Kasumi-1 (cell line): ENCODE measurements at places on chromosomes 5 and 9.
A peak's percentile ranks its signal among the peaks of the same experiment; 100 is the strongest.

- DNase-seq: peak; percentile 39
Measured at GRCh38 chr9:131799177-131799823, 59.4 kb upstream of the RAPGEF1 start.

GRCh38 chr5:136198453-136198852, 5.5 kb upstream of the SMIM32 start:
- no peak for DNase-seq

- DNase-seq: no peak
Measured at GRCh38 chr5:159403906-159404681, 73.8 kb upstream of the IL12B start.

- DNase-seq: no peak
Measured at GRCh38 chr9:133202145-133202513, 6.9 kb downstream of the OBP2B start.

- no peak for DNase-seq
Measured at GRCh38 chr9:137764981-137765380, 112.6 kb upstream of the CACNA1B start.

GRCh38 chr5:13643734-13644133, 300.8 kb downstream of the DNAH5 start:
- no peak for DNase-seq

DNA sequence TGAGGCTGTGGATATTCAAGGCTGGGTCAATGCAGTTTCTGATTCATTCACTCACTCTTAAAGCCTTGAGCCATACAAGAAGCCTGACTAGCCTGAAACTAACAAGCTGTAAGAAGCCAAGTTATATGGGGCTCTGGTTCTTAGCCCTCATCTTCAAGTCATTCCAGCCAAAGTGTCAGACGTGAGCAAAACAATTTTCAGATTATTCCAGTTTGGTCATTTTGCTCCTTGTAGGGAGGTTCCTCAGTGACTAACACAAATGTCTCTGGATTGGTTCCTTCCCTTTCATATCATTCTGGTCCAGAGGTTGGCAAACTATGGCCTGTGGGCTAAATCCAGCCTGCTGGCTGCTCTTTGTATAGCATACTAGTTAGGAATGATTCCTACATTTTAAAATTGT, 12.5 kb upstream of the SHOC1 start:
- no peak for DNase-seq

- DNase-seq: no peak
Measured at GRCh38 chr5:66232706-66233445, 88.8 kb downstream of the SREK1 start.
